HuH-7.5 (cell line): ENCODE measurements at places on chromosomes 3 and 15.

- DNase-seq = no peak
Measured at GRCh38 chr15:48481802-48482201, 150.6 kb downstream of the DUT start.

DNA sequence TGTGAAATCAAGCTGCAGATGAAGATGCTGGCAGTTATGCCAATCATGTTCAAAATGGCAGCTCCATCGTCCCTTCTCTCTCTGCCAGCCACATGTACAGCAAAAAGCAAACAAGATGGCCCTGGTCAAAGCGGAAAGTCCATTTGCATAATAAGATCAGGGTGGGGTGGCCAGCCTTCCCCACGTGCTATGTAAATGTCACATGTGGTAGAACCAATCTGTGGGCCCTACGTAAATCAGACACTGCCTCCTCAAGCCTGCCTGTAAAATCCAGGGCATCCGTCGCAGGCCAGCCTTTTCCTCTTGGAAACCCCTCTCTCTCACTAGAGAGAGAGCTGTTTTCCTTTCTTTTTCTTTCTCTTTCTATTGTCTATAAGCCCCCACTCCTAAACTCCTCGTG is 243.5 kb upstream of the KBTBD8 start:
- no peak for DNase-seq

- no peak for DNase-seq
Measured at GRCh38 chr15:82294061-82294690, 31.6 kb downstream of the SAXO2 start.

DNA sequence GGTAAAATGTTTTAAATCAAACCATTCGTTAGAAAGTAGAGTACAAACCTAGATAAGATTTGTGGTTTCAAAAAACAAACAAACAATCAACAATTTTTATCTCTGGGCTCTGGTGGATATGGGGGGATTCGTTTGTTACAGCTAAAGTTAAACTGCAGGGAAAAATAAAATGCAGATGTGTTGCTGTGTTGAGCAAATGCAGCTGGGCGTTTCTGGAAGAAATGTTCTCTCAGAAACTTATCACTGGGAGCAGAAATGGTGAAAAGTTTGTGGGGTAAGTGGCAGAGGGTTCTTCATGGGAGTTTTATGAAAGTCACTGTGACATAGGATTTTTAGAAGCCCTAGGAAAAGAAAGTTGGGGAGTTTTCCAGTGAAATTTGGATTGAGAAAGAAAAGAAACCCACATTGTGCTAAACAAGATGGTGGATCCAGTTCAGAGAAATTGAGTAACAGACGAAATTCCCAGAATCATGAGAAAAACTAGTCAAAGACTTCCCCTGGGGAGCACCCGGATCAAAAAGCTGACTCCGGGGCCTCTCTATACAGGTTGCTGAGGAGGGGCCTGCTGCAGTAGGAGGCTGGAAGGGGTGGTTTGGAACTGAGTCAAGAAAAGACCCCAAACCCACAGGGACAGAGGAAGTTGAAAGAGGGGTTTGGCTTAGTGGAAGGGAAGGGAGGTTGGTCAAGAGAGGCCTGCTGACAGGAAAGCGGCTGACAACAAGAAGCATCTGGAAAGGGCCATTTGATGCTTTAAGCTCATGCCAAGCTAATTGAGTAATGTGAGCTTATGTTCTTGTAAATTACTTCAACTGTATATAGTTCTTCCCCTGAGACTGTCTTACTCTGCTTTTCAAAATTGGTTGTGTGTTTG is 108.7 kb downstream of the RARB start:
- no peak for DNase-seq

DNA sequence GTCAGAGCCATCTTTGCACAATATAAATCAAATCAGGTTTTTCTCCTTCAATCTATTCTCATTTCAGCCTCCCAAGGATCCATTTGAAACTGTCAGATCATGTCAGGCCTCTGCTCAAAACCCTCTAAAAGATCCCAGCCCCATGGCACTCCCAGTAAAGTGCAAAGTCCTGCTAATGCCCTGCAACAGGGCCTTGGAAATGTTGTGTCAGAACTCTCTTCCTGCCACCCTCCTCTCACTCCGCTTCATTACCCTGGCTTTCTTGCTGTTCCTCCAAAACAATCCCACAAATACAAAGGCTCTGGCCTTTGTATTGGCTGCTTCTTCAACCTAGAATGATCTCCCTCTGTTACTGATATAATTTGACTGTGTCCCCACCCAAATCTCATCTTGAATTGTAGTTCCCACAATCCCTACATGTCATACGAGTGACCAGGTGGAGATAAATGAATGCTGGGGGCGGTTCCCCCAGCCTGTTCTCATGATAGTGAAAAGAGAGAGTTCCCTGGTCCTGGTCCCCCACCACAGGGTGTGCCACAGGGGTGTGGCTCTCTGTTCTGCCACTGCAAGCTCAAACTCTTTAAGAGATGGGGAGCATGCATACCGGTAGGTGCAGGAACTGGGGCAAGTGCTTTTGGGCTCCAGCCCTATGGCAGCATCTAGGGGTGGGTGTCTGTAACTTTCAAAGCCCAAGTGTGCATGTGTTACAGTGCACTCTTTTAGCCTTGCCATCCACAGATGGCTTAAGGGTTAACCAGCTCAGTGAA is 22.9 kb upstream of the TRA2B start:
- DNase-seq = no peak

DNA sequence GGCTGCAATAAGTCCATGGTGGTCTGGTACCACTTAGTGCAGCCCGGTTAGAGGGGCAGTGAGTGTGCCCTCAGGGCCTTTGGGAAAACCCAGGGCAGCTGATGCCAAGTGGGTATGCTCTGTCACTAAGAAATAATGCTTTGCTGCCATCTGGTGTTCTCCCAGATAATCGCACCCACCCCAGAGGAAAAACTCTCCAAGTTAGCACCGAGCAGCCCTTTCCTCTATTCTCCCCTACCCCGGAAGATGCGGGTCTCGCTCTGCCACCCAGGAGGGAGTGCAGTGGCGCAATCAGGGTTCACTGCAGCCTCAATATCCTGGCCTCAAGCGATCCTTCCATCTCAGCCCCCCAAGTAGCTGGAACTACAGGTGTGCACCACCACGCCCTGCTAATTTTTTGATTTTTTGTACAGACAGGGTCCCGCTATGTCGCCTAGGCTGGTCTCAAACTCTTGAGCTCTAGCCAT is 21.3 kb upstream of the DAPK2 start:
- DNase-seq = peak; percentile 58

- no peak for DNase-seq
Measured at GRCh38 chr15:76098685-76099084, 38.9 kb downstream of the TMEM266 start.

- DNase-seq = no peak
Measured at GRCh38 chr3:196501316-196502044, 2.1 kb downstream of the RNF168 start.

DNA sequence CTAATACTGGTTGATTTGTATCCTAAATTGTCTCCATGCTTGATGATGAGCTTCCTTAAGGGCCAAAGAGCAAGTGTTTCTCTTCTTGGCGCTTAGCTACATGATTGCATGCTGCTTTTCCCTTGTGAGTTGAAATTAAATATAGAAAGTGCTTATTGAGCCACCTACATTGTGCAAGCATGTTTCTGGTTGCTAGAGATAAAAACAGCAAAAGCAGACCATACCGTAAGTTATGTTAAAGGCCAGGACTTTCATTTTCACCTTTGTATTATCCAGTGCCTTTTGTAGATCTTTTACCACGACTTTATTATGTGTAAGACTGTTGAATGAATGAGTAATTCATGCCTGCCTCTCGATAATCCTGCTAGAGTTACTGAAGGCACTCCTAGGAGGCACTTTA is 41.9 kb upstream of the CCNB2 start:
- DNase-seq = no peak

DNA sequence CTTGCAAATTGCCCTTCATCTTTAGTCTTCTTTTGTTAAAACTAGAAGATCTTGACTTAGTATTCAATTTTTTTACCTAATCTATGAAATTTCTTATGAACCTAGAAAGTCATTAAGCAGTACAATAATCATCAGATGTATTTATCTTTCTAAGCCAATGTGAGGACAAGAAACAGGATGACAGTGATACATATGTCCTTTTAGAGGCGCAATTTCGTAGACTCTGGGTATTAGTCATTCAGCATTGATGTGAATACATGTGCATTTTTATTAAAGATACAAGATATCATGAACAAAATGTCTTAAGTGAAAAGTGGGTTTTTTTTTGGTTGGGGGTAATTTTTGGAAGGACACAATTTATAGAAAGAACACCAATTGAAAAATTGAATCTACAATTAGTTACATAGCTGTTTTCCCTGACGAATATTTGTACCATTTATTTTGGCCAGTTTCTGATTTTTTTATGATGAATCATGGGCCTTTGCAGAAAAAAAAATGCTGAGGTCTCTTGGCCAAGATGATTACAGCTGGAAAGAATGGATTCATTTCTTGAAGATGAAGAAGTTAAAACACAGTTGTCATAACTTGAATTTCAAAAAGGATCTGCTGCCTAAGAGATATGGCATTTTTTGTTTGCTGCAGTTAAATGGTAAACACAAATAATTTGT is 48.9 kb upstream of the AGTR1 start:
- DNase-seq = no peak

GRCh38 chr3:140243575-140243974 is 308.6 kb downstream of the CLSTN2 start:
- no peak for DNase-seq

GRCh38 chr3:78287085-78287484 is 1247.2 kb downstream of the ROBO2 start:
- DNase-seq = no peak

GRCh38 chr15:45439521-45440260 is 61.3 kb upstream of the GATM start:
- no peak for DNase-seq

DNA sequence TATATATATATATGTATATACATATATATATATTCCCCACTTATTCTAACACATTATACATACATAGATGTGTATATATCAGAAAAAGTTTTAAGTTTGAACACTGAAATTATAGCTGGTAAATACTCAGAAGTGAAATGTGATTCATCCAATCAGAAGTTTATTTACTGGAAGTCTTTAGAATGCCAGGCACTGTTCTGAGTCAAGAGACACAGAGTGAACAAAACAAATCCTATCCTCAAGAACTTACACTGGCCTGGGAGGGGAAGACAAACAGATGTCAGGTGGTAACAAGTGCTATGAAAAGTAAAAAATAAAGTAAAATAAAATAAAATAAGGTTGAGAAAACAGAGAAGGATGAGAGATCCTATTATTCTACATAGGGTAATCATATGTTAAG is 13.4 kb downstream of the DHX36 start:
- no peak for DNase-seq

- DNase-seq = no peak
Measured at GRCh38 chr15:92643849-92644815, 11.4 kb downstream of the FAM174B start.

DNA sequence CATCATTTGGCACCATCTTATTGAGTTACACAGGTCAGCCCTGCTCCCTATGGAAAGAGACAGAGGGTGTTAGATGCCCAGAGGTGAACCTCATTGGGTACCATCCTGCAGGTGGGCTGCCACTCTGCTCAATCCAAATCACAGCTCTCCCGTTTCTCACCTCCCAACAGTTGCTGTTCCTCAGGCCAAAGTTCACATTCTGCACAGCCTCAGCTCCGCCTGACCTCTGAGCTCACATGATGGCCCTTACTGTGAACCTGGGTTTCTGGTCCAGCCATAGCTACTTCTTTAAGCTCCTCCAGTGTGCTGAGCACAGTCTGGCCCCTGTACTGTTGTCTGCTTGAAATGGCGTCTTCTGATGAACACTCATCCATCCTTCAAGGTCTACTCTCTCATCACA is 47.8 kb downstream of the BTD start:
- no peak for DNase-seq

GRCh38 chr3:118425272-118425837 is 609.3 kb downstream of the IGSF11 start:
- DNase-seq = no peak

DNA sequence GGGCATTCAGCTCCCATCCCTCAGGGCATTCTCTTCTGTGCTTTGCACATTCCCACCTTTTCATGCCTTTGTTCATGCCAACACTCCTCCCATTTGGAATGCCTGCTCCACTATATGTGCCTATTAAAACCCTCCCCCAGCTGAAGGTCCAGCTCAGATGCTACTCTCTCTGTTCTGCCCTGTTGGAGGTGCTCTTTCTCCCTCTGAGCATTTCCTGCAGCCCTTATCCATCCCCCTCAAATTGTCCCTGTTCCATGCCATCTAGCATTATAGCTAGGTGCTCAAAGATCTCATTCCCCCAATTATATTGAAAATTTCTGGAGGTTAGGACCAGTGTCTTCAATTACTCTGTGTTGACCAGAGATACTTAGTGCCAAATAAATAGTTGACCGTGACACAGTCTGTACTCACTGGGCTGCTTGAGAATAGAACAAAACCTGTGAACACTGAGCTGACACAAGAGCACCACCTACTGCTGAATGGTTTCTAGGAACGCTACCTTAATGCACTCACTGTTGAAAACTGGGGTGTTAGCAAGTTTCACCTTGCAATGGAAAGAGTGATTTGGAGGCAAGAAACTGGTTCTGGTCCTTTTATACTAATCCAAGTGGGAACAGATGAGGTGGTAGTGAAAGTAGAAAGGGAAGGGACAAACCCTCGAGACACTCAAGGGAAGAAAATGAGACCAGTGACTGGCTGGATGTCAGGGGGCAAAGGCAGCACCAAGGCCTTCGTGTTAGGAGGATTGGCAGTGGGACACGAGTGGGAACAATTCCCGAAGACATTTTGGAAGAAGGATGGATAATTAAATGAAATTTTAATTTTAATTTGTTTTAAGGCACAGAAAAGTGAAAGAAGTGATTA is 289.8 kb upstream of the ROPN1 start:
- DNase-seq = peak; percentile 54

GRCh38 chr3:144128108-144128892 is 156.7 kb downstream of the DIPK2A start:
- DNase-seq = no peak

DNA sequence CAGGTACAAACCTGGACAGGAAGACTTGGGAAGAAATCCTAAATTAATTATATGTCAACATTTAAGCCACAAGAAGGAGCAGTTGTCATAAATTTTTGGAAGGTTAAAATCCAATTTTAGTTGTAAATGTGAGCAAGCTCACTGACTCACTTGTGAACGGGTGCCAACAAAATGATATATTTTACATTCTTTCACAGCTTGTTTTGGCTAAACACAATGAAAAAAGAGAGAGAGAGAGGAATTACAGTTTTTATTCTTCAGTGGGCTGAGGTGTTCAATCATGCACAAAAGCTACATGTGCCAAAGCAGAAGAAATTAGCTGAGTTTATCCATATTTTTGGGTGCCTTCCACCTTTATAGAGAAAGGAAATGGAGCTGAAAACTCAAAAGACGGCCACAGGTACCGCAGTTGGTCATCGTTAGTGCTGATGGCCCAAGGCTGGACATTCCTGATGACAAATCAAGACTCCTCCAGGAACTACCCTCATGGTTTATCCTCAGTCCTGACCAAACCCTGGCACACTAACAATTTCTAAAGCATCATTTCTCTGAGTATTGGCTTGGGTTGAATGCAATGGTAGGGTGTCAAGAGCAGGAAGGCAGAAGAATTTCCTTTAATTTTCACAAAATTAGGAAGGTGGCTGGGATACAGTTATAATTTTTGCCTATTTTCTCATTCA is 37.6 kb upstream of the WNT5A start:
- no peak for DNase-seq
